ENCODE measurements at places on chromosomes 1 and 21.

DNA sequence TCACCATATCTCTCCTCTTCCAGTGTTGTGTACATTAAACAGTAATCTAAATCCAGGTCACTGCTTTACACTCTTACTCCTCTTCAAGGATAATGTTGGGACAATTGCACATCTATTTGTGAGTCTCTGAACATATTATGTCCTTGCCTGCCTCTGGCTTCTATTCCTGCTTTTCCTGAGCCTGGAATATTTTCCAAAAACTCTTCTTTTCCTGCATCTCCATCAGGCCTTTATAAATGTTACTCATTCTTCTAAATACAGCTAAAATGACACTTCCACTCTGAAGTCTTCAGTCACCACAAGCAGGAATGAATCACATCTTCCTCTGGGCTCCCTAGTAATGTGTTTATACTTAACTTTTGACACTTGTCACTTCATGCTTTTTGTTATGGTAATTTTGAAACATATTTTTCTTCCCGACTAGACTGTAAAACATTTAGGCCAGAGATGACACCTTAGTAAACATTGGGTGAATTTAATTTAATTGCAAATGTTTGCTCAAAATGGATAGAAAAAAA is 396.0 kb downstream of the LRRIQ3 start:
- DNase-seq = no peak

- DNase-seq = no peak
Observed at GRCh38 chr1:156281693-156282478, 739 bp downstream of the SMG5 start.

GRCh38 chr21:38793926-38794713 is 11.6 kb upstream of the ETS2 start:
- DNase-seq = no peak

DNA sequence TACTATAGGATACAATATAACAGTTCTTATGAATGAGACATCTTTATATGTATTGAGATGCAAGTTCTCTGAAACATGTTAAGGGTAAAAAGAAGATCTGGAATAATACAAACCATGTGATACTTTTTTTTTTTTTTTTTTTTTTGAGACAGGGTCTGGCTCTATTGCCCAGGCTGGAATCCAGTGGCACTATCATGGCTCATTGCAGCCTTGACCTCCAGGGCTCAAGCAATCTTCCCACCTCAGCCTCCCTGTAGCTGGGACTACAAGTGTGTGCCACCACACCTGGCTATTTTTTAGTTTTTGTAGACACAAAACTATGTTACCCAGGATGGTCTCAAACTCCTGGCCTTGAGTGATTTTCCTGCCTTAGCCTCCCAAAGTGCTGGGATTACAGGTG is 22.1 kb upstream of the MCL1 start:
- no peak for DNase-seq

GRCh38 chr1:156356262-156356874 is 12.6 kb upstream of the RHBG start:
- DNase-seq = no peak

DNA sequence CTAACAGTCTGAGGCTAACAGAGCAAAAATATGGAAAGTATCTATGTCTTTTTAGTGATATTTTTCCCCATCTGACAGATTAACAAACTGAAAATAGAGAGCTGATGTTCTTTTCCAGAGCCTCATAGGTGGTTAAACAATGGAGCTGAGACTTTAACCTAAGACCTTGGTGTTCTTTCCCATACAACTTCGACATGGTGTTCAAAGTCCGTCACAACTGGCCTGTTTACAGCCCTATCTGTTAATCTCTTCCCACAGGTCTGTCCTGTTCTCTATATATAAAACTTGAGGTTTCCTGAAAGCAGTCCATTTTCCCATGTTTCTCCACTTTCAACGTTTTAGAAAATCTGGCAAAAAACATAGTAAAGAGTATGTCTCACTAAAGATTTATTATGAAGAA is 395.7 kb downstream of the BRINP2 start:
- no peak for DNase-seq

GRCh38 chr1:2469103-2469940 is 6.8 kb upstream of the PLCH2 start:
- DNase-seq = no peak

DNA sequence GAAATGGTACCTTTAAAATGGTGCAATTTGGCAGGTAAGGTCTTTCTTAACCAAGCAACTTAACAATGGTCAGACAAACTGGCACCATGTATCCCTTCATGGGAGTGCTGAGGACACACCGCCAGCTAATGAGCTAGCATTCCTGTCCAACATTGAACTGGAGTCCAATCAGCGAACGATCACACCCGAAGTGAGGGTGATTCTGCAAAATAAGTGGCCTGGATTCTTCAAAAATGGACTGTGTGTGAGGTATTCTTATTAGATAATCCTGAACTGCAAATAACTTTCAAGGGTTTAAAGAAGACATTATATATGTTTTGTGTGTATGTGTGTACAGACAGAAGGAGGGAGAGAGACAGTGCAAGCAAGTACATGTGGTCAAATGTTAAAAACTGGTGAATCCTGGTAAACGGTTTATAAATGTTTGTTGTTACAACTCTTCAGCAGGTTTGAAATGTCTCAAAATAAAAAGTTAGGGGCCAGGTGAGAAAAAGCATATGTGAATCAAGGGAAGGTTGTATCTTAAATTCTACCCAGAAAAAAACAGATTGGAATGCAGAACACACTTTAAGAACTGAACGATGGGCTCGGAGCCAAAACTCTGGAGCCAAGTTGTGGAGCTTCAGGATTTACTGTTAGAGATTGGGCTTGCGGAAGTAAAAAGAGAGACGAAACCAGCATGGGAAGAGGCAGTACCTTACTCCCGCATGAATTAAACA is 20.9 kb downstream of the GADD45A start:
- DNase-seq = no peak

DNA sequence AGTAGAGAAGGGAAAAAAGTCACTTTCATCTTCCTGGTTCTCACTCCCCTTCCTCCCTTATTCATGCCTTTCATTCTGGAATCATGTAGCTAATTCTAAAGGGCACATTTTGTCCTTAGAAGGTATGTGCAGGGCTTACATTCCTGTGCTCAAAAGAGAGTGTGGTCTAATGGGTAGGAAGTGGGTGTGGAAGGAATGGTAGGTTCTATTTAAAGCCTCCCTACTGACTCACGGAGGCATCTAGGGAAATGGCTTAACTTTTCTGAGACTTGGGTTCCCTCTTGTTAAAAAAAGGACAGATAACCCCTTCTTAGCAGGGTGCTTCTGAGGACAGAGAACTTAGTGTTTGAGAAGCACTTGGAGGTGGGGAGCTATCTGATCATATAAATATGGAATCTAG is 249.3 kb upstream of the DUSP10 start:
- DNase-seq = no peak

GRCh38 chr1:119324198-119324597 is 44.4 kb upstream of the HAO2 start:
- DNase-seq = no peak

- no peak for DNase-seq
Observed at GRCh38 chr1:234606784-234607108, 3.2 kb downstream of the IRF2BP2 start.

GRCh38 chr21:36791695-36792470 is 93.0 kb downstream of the SIM2 start:
- no peak for DNase-seq

- DNase-seq = no peak
Observed at GRCh38 chr1:236534151-236534651, 10.4 kb downstream of the LGALS8 start.
